ENCODE measurements at places on chromosomes 6 and 20. TPM values are rescaled to one million over a fixed set of nuclear protein-coding genes. Genes with fewer than 3 reads are reported as not detected.
A peak's percentile ranks its signal among the peaks of the same experiment; 100 is the strongest.

DNA sequence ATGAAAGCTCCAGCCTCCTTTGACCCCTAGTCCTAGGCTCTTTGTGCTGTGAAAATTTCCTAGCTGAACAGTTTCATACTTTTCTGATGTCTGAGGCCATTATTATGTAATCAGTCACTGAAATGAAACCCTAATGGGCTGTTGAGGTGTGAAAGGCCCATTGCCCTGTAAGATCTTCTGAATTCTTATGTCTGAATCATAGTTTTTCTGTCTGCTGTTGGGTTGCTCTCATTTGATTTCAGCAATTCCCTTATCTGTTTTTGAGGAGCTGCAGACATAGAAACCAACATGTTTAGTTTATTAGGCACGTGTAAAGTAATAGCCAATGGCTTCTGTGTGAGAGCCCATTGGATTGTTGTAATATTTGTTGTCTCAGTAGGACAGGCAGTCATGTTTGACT is 118.1 kb downstream of the EYA4 start:
- no peaks in the 10 kb centered on the region for H3K4me1 ChIP-seq
- no peak overlapping the region for H3K27ac ChIP-seq
- no peak for DNase-seq
- H3K36me3 ChIP-seq, result no peaks in the 10 kb centered on the region

DNA sequence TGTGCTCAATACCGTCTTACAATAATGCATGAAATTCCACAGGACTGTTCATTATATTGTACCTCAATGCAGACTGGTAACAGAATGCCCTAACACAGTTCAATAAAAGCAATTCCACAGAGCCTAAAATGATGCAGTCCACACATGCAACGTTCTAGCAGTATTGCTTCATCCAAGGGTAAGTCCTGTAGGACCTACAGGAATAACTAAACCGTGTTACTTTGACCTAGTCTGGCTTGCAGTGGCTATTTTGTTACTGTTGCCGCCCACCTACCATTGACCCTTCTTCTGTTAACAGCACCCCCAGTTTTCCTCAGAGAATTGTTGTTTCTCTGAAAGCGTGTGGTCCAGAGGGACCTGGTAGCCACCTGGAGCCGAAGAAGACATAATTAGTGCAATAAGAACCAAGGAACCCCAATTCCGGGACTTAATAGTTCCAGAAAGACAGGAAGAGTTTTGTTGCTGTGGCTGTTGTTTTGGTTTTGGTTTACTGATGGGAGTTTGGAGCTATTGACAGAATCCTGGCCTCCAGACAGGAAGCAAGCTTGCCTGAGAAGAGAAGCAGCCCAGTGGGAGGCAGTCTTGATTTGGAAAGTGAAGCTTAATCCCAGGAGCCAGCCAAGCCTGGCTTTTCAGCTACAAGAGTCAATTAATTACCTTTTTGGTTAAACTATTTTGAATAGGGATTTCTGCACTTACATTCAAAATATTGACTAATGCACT is 91.3 kb downstream of the FRK start:
- H3K27me3 ChIP-seq, result no peaks in the 10 kb centered on the region
- no peaks in the 10 kb centered on the region for H3K4me1 ChIP-seq
- DNase-seq, result no peak
- no peak overlapping the region for H3K27ac ChIP-seq
- no peak overlapping the region for H3K4me3 ChIP-seq

- H3K27ac ChIP-seq, result no peak overlapping the region
- no peaks in the 10 kb centered on the region for H3K36me3 ChIP-seq
- H3K4me1 ChIP-seq, result no peaks in the 10 kb centered on the region
- no peak overlapping the region for H3K4me3 ChIP-seq
- DNase-seq, result no peak
These were observed 87.1 kb downstream of the COL19A1 start for GRCh38 chr6:69953491-69953890.

GRCh38 chr6:130913120-130913519 is 85.9 kb downstream of the SMLR1 start:
- no peak for DNase-seq
- no peaks in the 10 kb centered on the region for H3K27me3 ChIP-seq
- H3K4me1 ChIP-seq, result peaks cover 1% of the 10 kb centered on the region

GRCh38 chr6:33375143-33375671 is 16.4 kb upstream of the KIFC1 start:
- H3K4me3 ChIP-seq, result peak overlapping the region; percentile 7
- no peaks in the 10 kb centered on the region for H3K27me3 ChIP-seq
- DNase-seq, result peak; percentile 93

- H3K36me3 ChIP-seq, result no peaks in the 10 kb centered on the region
- no peak for DNase-seq
- H3K27ac ChIP-seq, result peak overlapping the region; percentile 100
- H3K4me1 ChIP-seq, result peaks cover 89% of the 10 kb centered on the region
- H3K27me3 ChIP-seq, result no peaks in the 10 kb centered on the region
These were observed 5.2 kb downstream of the TEAD3 start for GRCh38 chr6:35491558-35492257.

DNA sequence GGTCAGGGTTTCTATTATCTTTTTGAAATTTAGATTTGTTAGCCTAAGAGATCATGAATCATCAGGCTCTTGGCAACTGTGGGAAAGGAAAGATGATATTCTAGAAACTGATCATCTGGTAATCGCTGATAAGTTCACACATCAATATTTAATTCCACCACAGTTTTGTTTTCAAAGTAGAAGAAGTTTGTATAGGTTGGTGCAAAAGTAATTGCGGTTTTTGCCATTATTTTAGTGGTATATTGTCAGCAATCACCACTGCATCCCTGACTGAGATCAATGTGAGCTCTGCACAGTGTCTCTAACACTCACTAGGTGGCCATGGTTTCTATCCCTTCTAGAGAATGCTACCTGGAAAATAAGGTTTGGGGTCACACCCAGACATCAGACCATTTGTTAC is 17.0 kb upstream of the PXDC1 start:
- no peaks in the 10 kb centered on the region for H3K36me3 ChIP-seq
- H3K4me3 ChIP-seq, result no peak overlapping the region
- no peak overlapping the region for H3K27ac ChIP-seq
- DNase-seq, result no peak
- H3K27me3 ChIP-seq, result no peaks in the 10 kb centered on the region

- DNase-seq, result no peak
- no peaks in the 10 kb centered on the region for H3K36me3 ChIP-seq
- no peak overlapping the region for H3K4me3 ChIP-seq
- no peak overlapping the region for H3K27ac ChIP-seq
- no peaks in the 10 kb centered on the region for H3K4me1 ChIP-seq
These were observed 99.0 kb upstream of the TNFAIP3 start for GRCh38 chr6:137767911-137768690.

- H3K27me3 ChIP-seq, result no peaks in the 10 kb centered on the region
- no peaks in the 10 kb centered on the region for H3K36me3 ChIP-seq
- DNase-seq, result no peak
- no peak overlapping the region for H3K4me3 ChIP-seq
These were observed 42.2 kb upstream of the TGM6 start for GRCh38 chr20:2338411-2339066.

GRCh38 chr6:6649824-6650349 is 61.4 kb downstream of the LY86 start:
- no peaks in the 10 kb centered on the region for H3K4me1 ChIP-seq
- no peak overlapping the region for H3K27ac ChIP-seq
- H3K36me3 ChIP-seq, result no peaks in the 10 kb centered on the region
- H3K4me3 ChIP-seq, result no peak overlapping the region
- no peaks in the 10 kb centered on the region for H3K27me3 ChIP-seq

DNA sequence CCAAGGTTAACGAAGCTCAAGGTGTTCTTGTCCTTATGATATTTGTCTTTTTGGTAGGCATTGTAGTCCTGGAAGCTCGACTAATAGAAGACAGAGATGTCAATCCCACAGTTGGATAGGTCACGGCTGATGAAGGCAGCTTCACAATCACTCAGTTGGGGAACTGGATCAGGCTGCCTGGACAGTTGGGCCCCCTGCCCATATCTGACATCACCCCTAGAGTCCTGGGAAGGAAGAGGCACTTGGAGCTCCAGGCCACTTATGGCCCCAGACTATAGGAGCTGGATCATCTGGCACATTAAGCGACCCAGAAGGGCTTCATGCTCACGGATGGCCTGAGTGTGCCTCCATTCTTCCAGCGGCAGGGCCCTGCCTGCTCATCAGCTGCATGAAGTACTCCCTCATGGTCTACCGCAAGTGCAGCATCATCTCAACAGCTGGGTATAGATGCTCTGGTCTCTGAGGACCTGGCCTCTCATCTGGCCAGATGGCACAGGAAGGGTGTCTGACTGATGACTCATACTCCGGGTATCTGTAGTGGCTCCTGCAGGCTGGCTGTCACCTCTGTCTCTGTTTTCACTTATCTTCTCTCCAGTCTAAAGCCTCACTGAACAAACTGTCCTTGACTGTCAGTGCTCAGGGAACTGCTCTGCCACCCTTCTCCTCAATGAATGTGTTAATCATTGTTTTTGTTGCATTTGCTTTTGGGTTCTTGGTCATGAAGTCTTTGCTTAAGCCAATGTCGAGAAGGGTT is 29.2 kb upstream of the SSR1 start:
- no peak overlapping the region for H3K4me3 ChIP-seq
- H3K27me3 ChIP-seq, result no peaks in the 10 kb centered on the region
- H3K27ac ChIP-seq, result no peak overlapping the region

GRCh38 chr20:21453690-21454089 is 56.4 kb upstream of the NKX2-4 start:
- no peaks in the 10 kb centered on the region for H3K4me1 ChIP-seq
- DNase-seq, result no peak
- H3K27ac ChIP-seq, result no peak overlapping the region
- no peak overlapping the region for H3K4me3 ChIP-seq

GRCh38 chr20:4876301-4876700 is 125.0 kb downstream of the SLC23A2 start:
- no peak overlapping the region for H3K27ac ChIP-seq
- H3K4me1 ChIP-seq, result no peaks in the 10 kb centered on the region
- H3K4me3 ChIP-seq, result no peak overlapping the region
- DNase-seq, result no peak
- H3K36me3 ChIP-seq, result no peaks in the 10 kb centered on the region

- peak; percentile 78 for DNase-seq
- no peaks in the 10 kb centered on the region for H3K36me3 ChIP-seq
- H3K4me3 ChIP-seq, result peak overlapping the region; percentile 88
These were observed 80.3 kb upstream of the CCDC28A start for GRCh38 chr6:138692978-138693909.

GRCh38 chr6:12331474-12331873 is 41.3 kb downstream of the EDN1 start:
- no peaks in the 10 kb centered on the region for H3K36me3 ChIP-seq
- no peak overlapping the region for H3K27ac ChIP-seq
- no peak overlapping the region for H3K4me3 ChIP-seq
- H3K4me1 ChIP-seq, result peaks cover 13% of the 10 kb centered on the region
- no peaks in the 10 kb centered on the region for H3K27me3 ChIP-seq

GRCh38 chr6:111758608-111759329 is 114.5 kb downstream of the FYN start:
- no peaks in the 10 kb centered on the region for H3K4me1 ChIP-seq
- H3K36me3 ChIP-seq, result no peaks in the 10 kb centered on the region
- no peak for DNase-seq

DNA sequence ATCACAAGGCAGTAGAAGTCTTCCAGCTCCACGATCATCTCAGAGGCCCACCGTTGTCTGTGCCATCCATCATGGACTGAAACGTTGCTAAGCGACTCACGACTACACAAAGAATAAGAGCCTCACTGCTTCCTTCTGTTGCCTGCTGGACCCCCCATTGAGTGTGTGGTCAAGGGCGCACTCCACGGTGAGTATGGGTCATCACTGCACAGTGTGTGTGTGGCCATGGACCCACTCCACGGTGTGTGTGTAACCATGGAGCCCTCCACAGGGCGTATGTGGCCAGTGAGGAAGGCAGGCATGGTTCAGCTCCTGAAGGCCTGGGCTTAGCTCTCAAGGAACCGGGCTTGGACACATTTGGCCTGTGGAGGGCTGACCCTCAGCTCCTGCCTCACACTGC is 123.4 kb upstream of the AFDN start:
- H3K4me3 ChIP-seq, result no peak overlapping the region
- H3K27me3 ChIP-seq, result no peaks in the 10 kb centered on the region
- H3K36me3 ChIP-seq, result no peaks in the 10 kb centered on the region
- H3K27ac ChIP-seq, result no peak overlapping the region
- H3K4me1 ChIP-seq, result no peaks in the 10 kb centered on the region
- peak; percentile 53 for DNase-seq

DNA sequence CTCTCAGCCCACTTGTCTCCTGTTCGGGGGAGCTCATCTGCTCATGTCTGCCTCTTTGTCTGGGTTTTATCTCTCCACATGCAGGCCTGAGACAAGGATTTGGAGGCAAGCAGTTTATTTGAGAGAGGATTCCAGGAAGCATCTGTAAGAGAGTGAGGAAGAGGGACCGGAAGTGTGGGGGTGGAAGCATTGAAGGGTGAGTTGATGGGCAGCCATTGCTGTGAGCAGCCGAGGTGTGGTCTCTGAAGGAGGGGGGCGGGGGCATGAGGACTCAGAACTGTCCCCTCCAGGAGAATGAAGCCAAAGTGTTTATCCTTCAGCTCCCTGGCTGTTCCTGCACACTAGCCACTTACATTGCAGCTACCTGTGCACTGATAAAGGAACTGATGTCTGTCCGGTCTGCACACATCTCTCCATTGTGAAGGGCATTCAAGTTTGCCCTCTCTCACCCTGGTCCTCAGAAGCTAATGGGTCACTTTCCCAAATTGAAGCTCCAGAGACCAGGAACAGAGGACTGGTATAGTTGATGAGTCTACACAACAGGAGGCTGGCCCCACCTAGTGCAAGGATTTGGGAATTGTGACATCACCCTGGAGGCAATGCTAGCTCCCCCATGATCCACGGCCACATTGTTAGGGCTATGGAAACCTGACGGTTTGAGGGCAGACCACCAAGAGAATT is 100.5 kb upstream of the FOXA2 start:
- no peaks in the 10 kb centered on the region for H3K4me1 ChIP-seq
- no peak for DNase-seq
- H3K4me3 ChIP-seq, result no peak overlapping the region
- H3K36me3 ChIP-seq, result no peaks in the 10 kb centered on the region

- H3K4me1 ChIP-seq, result peaks cover 5% of the 10 kb centered on the region
- peak overlapping the region; percentile 83 for H3K4me3 ChIP-seq
- H3K27me3 ChIP-seq, result no peaks in the 10 kb centered on the region
- H3K27ac ChIP-seq, result peak overlapping the region; percentile 97
These were observed 636 bp downstream of the SUPT3H start for GRCh38 chr6:45377043-45377553.

GRCh38 chr6:83852528-83853177 is 507 bp upstream of the RIPPLY2 start:
- H3K27me3 ChIP-seq, result no peaks in the 10 kb centered on the region
- H3K27ac ChIP-seq, result no peak overlapping the region
- H3K4me1 ChIP-seq, result peaks cover 6% of the 10 kb centered on the region
- H3K4me3 ChIP-seq, result peak overlapping the region; percentile 34

DNA sequence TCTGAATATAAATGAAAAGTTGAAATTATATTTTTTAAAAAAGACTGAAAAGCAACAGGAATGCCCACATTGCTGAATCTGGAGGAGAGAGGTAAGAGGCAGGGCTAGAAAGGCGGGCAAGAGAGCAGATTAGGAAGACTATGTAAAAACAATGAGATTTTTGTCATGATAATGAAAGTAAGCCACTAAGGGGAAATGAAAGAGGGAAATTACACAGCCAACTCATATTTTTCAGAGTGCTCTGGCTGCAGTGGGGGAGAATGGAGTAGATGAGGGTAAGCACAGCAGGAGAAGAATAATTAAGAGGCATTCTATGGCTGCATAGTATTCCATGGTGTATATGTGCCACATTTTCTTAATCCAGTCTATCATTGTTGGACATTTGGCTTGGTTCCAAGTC is 281.9 kb downstream of the PKHD1 start:
- H3K36me3 ChIP-seq, result no peaks in the 10 kb centered on the region
- no peaks in the 10 kb centered on the region for H3K4me1 ChIP-seq
- no peak overlapping the region for H3K4me3 ChIP-seq
- no peak for DNase-seq
- H3K27ac ChIP-seq, result no peak overlapping the region

The HSP90AB1 gene
- total RNA-seq, result 442 TPM

The TOMM34 gene
- 7.2 TPM for total RNA-seq

The HCK gene
- 28.0 TPM for total RNA-seq

The BMP5 gene
- not detected for total RNA-seq

The TGM2 gene
- total RNA-seq, result 14.8 TPM

The SOX18 gene
- total RNA-seq, result 1.8 TPM

The CLDN20 gene
- total RNA-seq, result not detected
